Thoracic aorta (tissue), 2 donors: ENCODE measurements at places on chromosomes 3 and 15.

DNA sequence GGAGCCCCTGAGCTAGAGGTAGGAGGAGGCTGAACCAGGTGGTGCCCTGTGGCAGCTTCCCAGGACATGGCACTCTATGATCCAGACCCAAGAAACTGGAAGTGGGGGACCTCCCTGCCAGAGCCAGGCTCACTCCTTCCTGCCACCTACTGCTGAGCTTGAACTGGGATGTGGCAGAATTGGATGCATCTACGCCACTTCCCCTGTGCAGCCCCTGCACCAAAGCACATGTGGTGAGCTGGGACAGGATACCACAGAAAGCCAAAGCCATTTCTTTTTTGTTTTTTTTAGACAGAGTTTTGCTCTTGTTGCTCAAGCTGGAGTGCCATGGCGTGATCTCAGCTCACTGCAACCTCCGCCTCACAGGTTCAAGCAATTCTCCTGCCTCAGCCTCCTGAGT lies 518.0 kb upstream of the PPP2R3A start:
- DNase-seq: no peak

- DNase-seq: no peak
Observed at GRCh38 chr3:33474896-33475295, 34.7 kb upstream of the UBP1 start.

GRCh38 chr15:66909381-66909890 lies 156.0 kb upstream of the SMAD3 start:
- DNase-seq: no peak

- no peak for DNase-seq
Observed at GRCh38 chr15:98801234-98801561, 152.9 kb downstream of the IGF1R start.

- no peak for DNase-seq
Observed at GRCh38 chr3:2655229-2655701, 454.9 kb downstream of the IL5RA start.

- DNase-seq: no peak
Observed at GRCh38 chr3:81087607-81088006, 673.8 kb downstream of the GBE1 start.

DNA sequence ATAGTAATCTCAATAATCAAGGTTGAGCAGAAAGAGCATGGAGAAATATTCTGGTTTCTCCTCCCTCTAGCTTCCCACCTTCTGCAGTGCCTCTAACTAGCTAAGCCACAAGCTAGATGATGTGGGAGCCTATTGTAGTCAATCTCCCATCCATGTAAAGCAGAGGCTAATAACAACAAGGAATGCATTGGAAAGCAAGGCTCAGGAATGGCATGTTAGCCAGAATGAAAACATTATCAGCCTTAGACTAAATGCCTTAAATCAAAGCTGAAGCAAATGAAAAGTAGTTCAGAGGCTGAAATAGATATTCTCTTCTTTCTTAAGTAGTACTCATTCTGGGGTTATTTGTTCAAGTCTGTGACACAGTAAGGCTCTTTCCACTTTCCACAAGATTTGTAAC lies 350.3 kb upstream of the DPPA4 start:
- DNase-seq: no peak

GRCh38 chr3:196604548-196604947 lies 34.9 kb upstream of the NRROS start:
- no peak for DNase-seq

DNA sequence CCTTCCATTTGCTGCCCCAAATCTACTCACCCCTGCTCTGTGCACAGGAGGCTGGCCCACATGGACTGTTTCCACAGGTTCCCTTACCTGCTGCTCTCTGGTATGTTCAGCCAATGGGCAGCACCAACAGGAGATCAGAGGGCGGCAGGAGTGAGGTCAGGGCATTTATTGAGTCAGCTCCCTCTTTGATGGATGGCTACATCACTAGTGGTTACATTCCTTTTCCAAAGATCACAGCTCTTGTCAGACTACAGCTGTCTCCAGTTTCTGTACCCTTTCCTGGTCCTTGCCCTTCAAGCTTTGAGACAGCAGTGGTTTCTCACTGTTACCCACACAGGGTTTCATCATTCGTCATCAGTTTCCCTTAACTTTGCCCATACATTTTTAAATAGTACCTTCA lies 325.1 kb downstream of the SUCLG2 start:
- DNase-seq: no peak

DNA sequence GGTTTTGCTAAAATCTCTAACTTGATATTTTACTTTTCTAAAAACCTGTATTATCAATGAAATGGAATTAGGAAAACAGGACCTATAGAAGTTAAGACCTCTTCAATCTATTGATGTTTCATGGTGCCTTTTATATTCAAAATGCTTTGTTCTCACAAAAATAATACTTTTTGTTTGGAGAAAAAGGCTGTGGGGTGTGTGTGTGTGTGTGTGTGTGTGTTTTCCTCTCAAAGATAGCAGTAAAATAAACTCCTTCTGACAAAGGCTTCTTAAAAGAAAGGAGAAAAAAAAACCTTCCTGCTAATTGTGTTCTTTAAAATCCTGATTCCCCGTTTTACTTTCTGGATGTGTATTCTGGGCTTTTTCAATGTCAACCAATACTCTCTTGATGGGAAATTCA lies 54.5 kb downstream of the RBM6 start:
- no peak for DNase-seq

DNA sequence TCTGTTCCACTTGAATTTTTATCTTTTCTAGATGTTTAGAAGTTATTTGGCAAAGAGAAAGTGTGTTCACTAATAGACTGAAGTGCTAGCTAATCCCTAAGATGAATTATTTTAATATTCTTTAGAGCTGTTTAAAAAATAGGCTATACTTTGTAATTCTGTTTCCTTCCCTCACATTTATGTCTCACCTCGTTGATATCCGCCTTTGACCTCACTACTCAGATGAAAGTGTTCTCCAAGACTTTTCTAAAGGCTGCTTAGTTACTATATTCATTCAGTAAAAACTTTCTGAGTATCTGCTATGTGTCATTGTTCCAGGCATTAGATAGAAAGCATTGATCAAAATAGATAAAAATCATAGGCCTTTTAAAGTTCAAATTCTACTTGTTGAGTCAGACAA lies 38.3 kb downstream of the HMG20A start:
- DNase-seq: no peak
